ENCODE measurements at places on chromosomes 6 and 20.

DNA sequence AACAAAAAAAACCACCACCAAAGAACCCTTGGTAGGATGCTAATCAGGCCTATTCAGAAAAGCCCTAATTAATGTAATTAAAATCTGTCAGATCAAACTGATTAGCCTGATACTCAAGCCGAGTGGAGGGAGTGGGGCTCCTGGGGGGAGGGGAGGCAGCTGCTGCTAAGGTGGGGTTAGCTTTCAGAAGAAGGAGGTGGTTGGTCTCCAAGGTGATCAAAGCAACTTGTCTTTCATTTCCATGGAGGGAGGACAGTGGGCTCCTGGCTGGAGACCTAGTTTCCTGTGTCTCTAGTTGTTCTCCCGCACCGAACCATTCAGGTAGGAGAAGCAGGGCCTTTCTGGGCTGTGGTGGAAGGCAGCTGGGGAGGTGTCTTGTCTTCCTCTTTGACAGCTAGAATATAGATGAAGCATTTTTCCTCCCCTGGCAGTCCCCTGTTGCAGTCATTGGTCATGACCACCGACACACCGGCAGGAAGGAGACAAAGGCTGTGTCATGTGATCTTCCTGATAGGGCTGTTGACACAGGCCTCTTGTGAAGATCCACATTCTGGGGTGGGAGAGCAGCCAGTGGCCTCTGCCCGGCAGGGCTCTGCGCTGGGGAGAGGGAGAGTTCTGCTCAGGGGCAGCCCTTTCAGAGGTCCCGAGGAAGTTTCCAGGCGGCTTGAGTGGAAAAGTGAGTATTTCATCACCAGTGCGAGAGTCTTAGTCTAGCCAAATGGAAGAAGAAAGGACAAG lies 39.9 kb upstream of the PRDM1 start:
- DNase-seq = no peak

DNA sequence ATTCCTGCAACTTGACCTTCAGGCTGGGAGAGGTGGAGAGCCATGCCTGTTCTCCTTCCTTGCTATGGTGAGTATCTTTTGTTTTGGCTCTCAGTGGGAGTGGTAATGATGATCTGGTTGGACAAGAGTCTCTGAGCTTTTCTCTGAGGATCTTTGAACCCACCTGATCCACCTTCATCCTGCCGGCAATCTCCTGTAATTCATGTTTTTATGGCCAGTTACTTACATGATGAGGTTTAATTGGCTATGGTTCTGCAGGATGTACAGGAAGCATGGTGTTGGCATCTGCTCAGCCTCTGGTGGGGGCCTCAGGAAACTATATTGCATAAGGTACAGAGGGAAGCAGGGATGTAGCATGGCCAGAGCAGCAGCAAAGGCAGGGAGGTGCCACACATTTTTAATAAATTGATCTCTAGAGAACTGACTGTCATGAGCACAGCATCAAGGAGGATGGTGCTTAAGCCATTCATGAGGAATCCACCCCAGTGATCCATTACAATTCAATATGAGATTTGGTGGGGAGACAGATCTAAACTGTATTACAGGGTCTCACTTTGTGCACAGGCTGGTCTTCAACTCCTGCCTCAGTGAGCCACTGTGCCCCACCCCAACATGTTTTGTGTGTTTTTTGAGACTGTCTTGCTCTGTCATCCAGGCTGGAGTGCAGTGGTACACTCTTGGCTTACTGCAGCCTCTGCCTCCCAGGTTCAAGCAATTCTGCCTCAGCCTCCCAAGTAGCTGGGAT lies 10.0 kb downstream of the HSPA1B start:
- no peak for DNase-seq

DNA sequence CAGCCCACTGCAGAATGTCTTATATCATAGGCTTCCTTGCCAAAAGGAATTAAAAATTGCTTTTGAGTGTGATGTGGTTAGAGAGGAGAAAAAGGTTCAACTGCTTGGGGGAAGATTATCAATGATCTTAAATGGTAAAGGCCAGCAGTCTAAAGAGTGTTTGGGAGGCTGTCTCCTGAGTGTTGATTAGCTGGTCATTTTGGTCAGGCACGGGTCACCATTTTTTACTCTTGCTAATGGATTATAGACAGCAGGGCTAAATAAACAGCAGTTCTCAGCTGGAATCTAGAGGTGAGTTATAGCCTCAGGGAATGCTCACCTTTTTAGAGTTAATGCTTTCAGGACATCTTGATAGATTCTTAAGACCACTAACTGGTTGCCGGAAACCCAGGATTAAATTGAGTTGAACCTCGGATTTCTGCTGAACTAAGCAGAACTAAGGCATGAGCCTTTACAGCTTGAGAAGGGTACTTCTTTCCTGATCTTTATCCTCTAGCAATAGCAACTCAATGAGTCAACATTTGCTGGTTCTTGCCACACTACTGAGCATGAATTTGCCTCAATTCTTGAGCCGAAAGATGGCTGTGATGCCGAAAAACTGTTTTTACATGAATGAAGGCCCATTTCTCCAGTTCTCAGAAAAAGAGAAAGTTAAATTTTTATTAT lies 120.4 kb downstream of the LRRC1 start:
- no peak for DNase-seq

GRCh38 chr6:19121521-19121920 lies 715.6 kb upstream of the ID4 start:
- no peak for DNase-seq

DNA sequence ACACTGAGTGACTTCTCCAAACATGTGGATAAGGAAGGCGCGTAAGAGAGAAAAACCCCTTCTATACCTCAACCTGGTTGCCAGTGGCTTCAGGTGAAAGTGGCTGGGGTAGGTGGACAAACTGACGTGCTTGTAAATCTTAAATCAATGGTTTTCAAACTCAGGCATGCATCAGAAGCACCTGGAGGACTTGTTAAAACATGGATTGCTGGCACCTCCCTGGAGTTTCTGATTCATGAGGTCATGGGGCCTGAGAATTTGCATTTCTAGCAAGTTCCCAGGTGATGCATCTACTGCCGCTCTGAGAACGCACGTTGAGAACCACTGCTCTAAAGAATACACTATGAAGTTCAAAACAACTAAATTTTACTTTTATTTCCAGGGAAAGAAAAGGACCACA lies 31.9 kb upstream of the TAB2 start:
- no peak for DNase-seq

DNA sequence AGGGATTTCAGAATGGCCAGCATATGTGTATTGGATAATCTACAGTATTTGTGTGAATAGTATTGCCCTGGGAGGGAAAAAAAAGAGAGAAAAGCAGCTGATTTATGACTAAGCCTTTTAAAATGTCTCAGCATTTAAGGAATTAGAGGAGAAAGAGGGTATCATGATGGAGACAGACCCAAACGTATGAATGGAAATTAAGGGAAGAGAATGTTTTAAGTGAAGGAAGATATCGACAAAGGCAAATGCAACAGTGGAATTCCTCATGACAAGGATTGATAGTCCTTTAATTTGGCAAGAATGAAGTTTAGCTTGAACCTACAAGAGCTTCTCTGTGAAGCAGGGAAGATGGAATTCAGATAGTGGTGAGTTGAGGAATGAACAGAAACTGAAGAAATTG lies 367.3 kb upstream of the POU3F2 start:
- DNase-seq = no peak

DNA sequence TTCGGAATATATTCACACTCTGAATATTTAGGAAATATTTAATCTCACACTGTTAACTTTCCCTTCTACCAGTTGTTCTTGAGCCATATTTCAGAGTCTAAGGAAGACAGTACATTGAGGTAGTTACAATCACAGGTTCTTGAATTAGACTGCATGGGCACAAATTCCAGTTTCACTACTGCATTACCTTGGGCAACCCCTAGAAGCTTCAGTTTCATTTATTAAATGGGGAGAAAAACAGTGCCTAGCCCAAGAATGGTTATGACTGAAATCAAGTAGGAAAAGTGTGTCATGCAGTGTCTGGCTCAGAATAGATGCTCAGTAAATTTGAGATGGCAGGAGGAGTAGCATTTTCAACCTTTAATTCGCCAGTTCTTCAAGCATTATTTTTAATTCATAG lies 124.5 kb upstream of the SAMD5 start:
- DNase-seq = no peak

GRCh38 chr20:37096415-37097041 lies 731 bp upstream of the RBL1 start:
- no peak for DNase-seq

- no peak for DNase-seq
Observed at GRCh38 chr20:53020834-53021233, 48.7 kb downstream of the TSHZ2 start.

GRCh38 chr6:32635526-32636123 lies 1.6 kb upstream of the HLA-DQA1 start:
- no peak for DNase-seq

- DNase-seq = no peak
Observed at GRCh38 chr6:121515630-121516265, 80.3 kb downstream of the GJA1 start.

GRCh38 chr6:88174906-88175305 lies 8.8 kb upstream of the CNR1 start:
- no peak for DNase-seq

DNA sequence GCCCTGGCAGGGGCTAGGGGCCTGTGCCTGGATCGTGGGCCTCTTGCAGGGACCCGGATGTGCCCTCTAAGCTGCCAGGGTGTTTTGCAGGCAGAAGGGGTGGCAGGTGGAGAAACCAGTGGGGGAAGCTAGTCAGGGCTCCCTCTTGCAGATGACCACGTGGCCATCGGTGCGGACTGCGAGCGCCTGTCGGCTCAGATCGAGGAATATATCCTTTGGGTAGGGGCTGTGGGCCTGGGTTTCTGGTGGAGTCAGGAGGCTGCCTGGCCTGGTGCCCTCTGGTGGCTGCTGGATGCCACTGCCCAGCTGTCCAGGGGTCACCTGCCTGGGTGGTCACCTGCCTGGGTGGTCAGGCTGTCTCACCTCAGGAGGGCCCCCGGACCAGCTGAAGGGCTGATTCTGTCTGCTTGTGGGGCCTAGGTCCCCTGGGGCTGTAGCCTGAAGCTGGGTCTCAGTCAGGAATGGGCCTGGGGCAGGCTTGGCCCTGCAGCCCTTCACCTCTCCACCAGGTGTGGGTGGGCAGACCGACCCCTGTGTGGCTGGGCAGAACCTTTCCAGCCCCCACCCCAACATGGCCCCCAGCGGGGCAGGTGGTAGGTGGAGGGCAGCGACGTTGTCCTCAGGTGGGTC lies 6.7 kb downstream of the TCEA2 start:
- DNase-seq = no peak

- no peak for DNase-seq
Observed at GRCh38 chr6:38115626-38116008, 296.1 kb downstream of the ZFAND3 start.

GRCh38 chr20:8254911-8255582 lies 123.0 kb downstream of the PLCB1 start:
- no peak for DNase-seq

DNA sequence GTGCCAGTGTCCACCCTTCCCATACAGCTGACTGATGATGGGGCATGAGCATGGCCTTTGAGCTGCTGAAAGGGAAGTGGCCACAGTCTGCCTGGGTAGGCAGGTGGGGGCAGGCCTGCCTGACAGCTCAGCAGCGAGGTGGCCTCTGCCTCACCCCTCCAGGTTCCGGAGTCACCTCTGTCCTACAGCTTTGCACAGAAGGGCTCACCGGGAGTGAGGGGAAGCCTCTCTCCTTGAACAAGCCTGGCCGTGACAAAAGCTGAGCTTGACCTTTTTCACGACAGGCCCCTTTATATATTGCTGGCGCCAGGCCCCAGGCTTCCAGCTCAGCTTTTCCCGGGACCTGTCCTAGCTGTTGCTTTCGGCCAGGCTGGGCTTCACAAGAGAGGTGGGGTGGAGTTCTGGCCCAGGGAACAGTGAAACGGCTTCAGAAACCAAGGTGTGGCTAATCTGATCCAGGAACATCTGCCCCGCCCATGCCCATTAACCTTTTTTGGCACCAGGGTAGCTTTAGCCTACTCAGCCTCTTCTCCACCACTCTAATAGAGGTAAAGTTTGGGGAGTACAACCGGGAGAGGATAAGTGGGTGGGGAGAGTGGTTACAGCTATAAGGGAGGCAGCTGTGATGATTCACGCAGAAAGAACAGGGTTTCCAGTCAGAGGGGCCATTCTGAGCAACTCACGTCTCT lies 42.9 kb downstream of the C6orf132 start:
- DNase-seq = peak; percentile 38

- no peak for DNase-seq
Observed at GRCh38 chr6:138803861-138804260, 8.0 kb downstream of the ECT2L start.

- no peak for DNase-seq
Observed at GRCh38 chr6:117740605-117741004, 65.3 kb downstream of the NUS1 start.

DNA sequence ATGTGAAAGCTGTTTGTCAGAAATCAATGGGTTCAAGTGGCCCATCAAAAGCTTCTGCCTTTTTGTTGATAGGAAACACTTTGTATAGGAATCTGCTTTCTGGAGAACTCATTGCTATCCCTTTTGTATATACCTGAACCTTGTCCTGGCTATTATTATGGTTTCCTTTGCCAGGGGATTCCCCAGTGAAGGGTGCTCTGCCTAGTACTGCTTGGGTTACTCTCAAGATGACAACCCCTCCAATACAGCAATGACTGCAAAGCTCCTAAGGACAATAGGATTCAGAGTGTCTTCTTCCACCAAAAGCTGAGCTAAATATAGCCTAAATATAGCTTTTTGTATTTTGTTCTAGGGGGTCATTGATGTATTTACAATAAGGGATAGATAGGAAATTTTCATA lies 54.0 kb upstream of the PTPRK start:
- no peak for DNase-seq

DNA sequence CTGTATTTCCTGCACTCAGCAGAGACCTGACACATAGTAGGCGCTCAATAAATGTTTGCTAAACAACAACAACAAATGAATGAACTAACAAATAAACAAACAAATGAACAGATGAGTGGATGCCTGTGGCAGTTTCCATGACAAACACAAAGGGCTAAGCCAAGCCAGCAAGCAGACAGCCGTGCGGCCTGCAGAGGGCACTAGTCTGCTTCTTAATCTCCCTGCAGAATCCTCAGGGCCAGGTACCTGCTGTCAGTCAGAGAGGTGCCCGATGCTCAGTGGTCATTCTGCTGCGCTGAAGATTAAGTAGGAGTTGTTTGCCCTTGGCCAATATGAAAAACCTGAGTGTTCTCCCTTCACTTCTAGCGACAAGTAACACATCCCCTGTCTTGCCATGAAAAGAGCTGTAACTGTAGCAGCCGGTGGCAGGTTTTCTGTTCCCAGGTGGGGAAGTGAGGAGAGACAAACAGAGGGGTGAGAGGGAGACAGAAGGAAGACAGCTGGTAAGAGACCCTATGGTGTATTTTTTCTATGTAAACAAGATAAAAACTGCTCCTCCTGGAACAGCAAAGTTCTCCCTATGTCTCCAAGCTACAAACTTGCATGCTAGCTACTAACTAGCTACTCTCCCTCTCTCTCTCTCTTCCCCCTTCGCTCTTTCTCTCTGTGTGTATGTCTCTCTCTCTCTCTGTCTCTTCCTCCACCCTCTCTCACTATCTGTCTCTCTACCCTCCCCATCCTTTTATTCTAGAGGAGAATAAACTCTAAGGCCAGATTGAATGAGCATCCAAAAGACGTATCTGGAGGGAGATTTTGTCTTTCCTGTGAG lies at the start of gene MC3R:
TSS of gene MC3R (plus strand) at position 779 of the 829 bp plus-strand sequence. CDS start 112 bp downstream, outside the sequence.
- peak; percentile 25 for DNase-seq

- no peak for DNase-seq
Observed at GRCh38 chr6:15305909-15306308, 60.0 kb downstream of the JARID2 start.

GRCh38 chr20:51966296-51966971 lies 164.1 kb upstream of the SALL4 start:
- no peak for DNase-seq
